ENCODE measurements at places on chromosomes 16 and 17.
A peak's percentile ranks its signal among the peaks of the same experiment; 100 is the strongest.

- DNase-seq: no peak
These were observed 180.9 kb upstream of the TOX3 start for GRCh38 chr16:52727849-52728248.

- DNase-seq: peak; percentile 87
These were observed 15.9 kb upstream of the SLC12A3 start for GRCh38 chr16:56848955-56849689.

- no peak for DNase-seq
These were observed 69.8 kb upstream of the TOB1 start for GRCh38 chr17:50935996-50936266.

DNA sequence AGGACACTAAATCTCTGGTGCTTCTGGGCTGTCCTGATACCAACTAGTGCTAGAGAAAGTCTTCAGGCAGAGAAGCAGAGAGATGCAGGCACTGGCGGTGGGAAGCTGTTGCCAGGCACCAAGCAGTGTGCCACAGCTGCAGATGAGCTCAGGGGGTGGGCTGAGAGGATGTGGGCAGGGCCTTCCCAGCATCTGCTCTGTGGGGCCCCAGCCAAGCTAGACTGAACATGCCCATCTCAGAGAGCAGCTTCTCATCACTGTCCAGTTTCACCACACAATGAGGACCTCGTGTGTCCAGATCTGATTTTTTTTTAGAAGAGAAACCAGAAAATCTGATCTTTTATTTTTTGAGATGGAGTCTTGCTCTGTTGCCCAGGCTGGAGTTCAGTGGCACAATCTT, 17.1 kb downstream of the PSKH1 start:
- peak; percentile 94 for DNase-seq

GRCh38 chr16:64545768-64546167, 576.1 kb downstream of the CDH11 start:
- DNase-seq: no peak

DNA sequence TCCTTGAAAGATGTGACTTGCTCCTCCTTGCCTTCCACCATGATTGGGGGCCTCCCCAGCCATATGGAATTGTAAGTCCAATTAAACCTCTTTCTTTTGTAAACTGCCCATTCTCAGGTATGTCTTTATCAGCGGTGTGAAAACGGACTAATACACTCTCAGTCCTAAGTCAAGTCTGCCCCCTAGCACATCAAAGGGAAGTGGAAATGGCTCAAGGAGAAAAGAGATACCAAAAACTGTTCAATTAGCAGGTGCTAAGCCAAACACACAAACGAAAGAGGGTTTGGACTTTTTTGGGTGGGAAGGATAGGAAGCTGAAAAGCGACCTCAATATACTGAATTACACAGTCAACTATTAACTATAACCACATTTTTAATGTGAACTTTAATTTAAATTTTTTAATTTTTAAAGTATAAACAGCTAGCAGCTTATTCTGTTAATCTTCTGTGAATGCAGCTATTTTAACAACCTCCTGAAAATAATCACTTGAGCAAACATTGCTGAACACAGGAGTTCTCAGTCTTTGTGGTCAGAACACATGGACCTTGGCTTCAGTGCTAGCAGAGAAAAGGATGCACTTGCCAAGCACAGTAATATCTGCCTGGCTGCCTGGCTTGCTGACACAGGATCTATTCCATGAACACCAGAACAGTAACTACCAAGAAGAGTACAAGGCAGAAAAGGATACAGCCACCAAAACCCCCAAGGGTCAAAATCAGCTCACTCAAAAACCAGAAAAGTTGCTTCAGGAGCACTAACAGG, 10.9 kb downstream of the ZNF18 start:
- DNase-seq: no peak

DNA sequence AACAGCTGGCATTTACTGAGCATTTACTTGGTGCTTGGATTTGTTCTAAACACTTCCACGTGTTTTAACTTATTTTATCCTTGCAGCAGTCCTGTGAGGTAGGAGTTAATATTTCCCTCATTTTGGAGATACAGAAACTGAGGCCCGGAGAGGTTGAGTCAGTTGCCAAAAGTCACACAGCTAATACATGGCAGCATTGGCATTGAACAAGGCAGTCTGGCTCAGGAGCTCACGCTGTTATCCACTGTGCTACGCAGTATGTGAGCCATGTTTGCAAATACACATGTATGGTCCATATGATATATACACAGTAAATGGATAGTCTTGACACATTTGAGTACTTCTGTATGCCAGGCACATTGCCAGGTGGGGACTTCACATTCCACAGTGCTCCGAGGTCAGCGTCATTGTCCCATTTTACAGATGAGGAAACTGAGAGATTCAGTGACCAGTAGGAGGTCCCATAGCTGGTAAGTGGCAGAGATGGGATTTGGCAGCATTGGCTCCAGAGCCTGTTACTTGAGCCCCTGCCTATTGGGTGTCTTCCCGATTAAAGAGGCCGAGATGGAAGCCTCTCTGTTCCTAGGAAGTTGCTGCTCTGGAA, 110.7 kb downstream of the ABCC6 start:
- no peak for DNase-seq

DNA sequence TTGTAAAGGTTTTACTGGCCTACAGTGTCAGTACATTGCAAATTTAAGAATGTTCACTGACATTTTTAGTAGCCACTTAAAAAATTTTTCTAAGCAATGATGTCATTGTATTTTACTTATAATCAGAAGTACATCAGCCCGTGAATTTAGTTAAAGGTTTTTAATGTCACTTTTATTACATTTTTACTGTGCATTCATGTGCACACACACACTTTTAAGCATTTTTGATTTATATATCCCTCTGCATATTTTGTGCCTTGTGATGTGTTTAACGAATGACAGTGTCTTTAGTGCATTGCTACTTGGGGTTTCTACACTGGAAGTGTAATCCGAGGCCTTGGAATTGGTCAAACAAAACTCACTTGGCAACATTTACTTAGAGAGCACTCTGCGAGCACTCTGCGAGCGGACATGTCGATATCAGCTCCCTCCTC, 190.4 kb downstream of the WWOX start:
- DNase-seq: no peak

GRCh38 chr16:47687694-47688093, 226.6 kb downstream of the PHKB start:
- DNase-seq: no peak

- no peak for DNase-seq
These were observed 86.7 kb downstream of the IRX5 start for GRCh38 chr16:55017321-55017720.
